Stimulated activated CD4-positive, alpha-beta T cell treated with anti-CD3 and anti-CD28 coated beads, Interleukin-15, amount 100 ng/mL, for 24 hours (primary cell): ENCODE measurements at places on chromosomes 2 and 18.

DNA sequence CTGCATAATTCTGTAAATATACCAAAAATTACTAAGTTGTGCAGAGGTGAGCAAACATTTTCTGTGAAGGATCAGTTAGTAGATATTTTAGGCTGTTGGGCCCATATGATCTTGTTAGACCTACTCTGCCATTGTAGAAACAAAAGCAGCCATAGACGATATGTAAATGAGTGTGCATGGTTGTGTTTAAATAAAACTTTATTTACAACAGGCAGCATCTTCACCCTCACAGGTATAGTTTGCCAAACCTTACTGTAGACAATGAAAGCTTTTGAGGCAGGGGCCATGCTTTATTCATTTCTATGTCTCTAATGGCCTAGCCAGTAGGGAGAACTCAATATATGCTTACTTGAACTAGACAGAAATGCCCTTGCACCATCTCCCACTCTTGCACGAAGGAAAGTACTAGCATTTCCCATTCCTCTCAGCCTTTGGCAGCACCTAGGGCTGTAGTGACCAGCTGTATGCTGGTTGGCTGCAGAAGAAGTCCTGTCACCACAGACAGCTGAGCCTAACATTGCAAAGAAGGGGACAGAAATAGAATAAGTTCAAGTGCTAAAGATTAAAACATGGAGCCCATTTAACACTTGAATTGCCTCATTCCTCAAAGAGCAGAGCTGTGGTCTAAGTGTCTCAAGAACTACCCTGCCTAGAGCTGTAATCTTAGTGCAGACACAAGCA, 305.1 kb upstream of the MGAT5 start:
- DNase-seq: no peak

DNA sequence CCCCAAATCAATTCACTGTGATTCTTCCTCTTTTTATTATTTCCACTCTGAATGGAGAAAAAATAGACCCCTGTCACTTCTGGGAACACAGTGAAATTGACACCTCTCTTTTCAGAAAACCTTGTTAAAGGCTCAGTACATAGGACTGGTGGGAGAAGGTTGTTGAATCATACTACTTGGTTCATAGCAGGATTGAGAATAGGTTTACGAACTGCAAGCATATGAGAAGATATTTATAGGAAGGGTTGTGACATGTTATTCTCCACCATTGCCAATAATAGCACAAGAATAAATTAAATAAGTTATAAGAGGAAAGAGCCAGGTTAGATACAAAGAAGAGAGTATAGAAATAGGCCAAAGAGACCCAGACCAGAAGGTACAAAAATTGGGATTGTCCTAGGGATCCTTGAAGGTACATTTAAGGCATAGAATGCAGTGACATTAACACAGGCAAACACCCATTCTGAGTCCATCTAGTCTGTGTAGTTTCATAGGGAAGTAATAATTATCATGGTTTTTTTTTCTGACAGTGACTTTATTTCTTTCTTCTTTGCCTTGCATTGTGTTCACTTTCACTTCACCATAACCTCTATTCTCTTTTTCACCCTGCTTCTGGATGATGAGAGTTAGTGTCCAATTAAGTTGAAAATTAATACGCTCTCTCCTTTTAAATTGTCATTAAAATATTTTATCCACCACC, 21.8 kb upstream of the SERPINE2 start:
- no peak for DNase-seq

- DNase-seq: no peak
Measured at GRCh38 chr2:240429872-240430491, 5.5 kb upstream of the GPC1 start.

GRCh38 chr18:55706898-55707297, 118.9 kb upstream of the TCF4 start:
- no peak for DNase-seq

- no peak for DNase-seq
Measured at GRCh38 chr2:119088416-119088815, 70.1 kb downstream of the C1QL2 start.
